ENCODE measurements at places on chromosomes 12 and 14. TPM values are rescaled to one million over a fixed set of nuclear protein-coding genes. Genes with fewer than 3 reads are reported as not detected.

The OASL gene
- total RNA-seq = not detected

The GPD1 gene
- total RNA-seq = 1.1 TPM

The TMEM63C gene
- 0.42 TPM for total RNA-seq

The GPR162 gene
- 15.0 TPM for total RNA-seq

The RD3L gene
- not detected for total RNA-seq

The NUAK1 gene
- 14.0 TPM for total RNA-seq

The GNPTAB gene
- total RNA-seq = 39.8 TPM

The ITFG2 gene
- 22.5 TPM for total RNA-seq

The SLC2A14 gene
- 70.9 TPM for total RNA-seq

The SERPINA3 gene
- total RNA-seq = 0.27 TPM

The AQP6 gene
- total RNA-seq = not detected

The RPS6KL1 gene
- total RNA-seq = 4.4 TPM

The GLIPR1L1 gene
- 1.3 TPM for total RNA-seq

The PLD4 gene
- not detected for total RNA-seq

The KRT74 gene
- total RNA-seq = not detected

The DDN gene
- total RNA-seq = 0.31 TPM

The ACOT6 gene
- not detected for total RNA-seq

The IL31 gene
- not detected for total RNA-seq
